ENCODE measurements at places on chromosomes 11 and 22.
A peak's percentile ranks its signal among the peaks of the same experiment; 100 is the strongest.

DNA sequence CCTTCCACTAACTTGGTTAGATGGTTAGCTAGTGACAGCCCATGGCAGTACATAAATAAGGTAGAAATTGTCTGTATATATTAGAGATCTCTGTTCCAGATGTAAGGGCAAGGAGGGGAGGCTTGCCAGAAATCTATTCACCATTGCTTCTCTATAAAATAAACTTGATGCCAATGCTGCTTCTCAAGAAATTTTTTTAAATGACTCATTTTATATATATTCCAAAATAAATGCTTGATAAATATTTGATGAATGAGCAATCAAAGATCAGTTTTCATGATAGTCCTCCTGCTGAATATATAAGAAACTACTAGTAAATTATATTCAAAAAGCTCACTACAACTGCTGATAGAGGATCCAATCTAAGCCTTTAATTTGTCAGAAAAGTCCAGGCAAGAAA lies 710.6 kb upstream of the CCDC179 start:
- DNase-seq, result no peak

GRCh38 chr11:8917157-8917825 lies 6.3 kb downstream of the AKIP1 start:
- no peak for DNase-seq

- no peak for DNase-seq
Measured at GRCh38 chr11:118283756-118284350, 19.8 kb upstream of the MPZL2 start.

DNA sequence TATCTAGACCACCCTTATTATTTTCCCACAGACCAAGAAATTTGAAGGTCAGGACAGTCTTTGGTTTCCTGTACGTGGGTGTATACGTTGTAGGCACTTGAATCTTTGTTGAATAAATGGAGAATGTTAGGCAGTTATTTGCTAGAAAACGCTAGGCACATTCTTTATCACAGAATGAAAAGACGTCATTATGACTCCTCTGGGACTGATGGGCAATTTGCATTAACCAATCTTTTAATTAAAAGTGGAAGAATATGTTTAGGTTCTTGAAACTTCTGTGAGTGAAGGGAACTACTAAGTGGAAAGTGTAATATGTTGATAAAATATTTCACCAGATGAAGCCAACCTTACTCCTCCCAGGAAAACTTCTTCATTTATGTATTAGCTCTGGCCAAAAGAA lies 5.7 kb downstream of the CAT start:
- DNase-seq, result no peak

DNA sequence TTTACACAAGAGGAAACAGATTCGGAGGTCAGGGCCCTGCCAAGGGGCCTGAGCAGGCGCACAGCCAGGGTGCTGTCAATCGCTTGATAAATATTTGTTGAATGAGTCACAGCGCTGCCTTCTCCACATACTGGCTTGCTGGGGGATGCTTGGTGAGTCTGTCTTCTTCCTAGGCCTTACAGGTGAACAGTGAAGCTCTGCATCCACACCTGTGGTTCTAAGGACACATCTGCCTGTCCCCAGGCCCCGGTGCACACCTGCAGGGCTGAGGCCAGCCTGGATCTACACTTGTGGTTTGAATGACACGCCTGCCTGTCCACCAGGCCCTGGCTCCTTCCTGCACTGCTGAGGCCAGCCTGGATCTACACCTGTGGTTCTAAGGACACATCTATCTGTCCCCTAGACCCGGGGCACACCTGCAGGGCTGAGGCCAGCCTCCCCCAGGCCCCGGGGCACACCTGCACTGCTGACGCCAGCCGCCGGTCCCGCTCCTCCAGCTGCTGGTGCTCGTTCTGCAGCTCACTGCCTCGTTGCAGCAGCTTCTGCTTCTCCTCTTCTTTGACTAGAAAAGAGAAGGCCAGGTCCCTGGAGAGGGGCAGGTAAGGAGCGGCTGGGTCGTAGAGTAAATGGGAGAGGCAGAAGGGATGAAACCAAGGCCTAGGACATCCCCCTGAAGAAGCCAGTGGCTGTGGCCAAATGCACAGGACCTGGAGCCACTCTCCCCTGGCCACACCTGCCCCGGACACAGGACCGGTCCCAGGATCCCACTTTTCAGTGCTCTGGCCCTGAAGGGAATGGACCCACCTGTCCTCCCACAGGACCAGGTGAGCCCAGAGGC lies 124.6 kb downstream of the PHF21B start:
- no peak for DNase-seq

DNA sequence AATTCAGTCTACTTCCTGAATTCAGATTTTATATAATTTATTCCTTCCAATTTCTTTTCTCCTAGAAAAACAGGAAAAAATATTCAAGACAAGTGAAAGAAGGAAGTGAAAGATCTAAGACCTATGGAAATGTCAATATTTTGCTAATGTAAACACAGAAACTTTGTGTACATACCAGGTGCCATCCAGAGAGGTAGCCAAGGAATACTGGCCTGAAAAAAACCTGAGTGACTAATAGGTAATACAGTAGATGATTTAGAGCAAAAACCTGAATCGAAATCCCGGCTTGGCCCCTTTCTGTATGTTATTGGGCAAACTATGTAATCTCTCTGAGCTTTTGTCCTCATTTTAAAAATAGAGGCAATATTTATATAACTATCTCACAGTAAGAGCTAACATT lies 59.2 kb upstream of the FSHB start:
- DNase-seq, result no peak

GRCh38 chr22:50218996-50219727 lies 18.4 kb downstream of the SELENOO start:
- DNase-seq, result no peak

- no peak for DNase-seq
Measured at GRCh38 chr11:68026391-68027105, 3.9 kb upstream of the NDUFS8 start.

- DNase-seq, result peak; percentile 18
Measured at GRCh38 chr11:134027671-134028070, 41.2 kb upstream of the JAM3 start.

- DNase-seq, result no peak
Measured at GRCh38 chr22:38699784-38700183, 959 bp downstream of the JOSD1 start.

GRCh38 chr11:127993788-127994187 lies 593.6 kb downstream of the ETS1 start:
- DNase-seq, result no peak

DNA sequence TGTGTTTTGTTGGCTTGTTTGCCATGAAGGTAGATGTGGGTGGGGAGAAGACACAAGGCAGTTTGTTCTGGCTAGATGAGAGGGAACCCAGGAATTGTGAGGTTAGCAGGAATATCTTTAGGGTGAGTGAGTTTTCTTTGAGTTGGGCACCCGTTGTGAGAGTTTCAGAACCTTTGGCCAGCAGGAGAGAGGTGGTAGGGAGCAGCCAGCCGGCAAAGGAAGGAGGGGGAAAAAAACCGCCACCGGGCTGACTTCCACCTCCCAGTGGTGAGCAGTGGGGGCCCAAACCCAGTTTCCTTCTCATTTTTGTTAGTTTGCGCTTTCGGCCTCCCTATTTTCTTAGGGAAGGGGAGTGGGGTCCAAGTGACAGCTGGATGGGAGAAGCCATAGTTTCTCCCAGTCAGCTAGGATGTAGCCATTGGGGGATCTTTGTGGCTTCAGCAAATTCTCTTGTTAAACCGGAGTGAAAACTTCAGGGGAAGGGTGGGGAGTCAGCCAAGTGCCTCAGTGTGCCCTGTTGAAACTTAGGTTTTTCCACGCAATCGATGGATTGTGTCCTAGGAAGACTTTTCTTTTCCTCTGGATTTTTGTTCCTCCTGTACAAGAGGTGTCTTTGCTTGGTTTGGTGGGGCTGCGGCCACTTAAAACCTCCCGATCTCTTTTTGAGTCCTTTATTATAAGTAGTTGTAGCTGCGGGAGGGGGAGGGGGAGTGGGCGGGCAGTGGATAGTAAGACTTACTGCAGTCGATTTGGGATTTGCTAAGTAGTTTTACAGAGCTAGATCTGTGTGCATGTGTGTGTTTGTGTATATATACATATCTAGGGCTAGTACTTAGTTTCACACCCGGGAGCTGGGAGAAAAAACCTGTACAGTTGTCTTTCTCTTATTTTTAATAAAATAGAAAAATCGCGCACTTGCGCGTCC lies 1.1 kb upstream of the GCAT start:
- no peak for DNase-seq

DNA sequence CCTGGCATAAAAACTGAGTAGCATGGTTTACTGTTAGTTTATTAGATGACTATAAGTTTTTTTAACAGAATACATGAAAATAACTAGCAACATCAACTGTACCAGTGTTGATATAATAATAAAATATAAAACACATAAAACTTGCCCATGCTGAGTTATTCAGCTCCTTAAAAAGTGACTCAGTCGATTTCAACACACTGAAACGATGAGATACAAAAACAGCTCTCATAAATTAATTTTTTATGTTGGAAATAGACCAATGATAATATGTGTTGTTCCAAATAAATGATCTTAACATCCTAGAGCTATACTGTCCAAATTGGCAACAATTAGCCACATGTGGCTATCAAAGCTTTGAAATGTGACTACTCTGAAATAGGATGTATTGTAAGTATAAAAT lies 15.9 kb downstream of the PDGFD start:
- DNase-seq, result no peak

DNA sequence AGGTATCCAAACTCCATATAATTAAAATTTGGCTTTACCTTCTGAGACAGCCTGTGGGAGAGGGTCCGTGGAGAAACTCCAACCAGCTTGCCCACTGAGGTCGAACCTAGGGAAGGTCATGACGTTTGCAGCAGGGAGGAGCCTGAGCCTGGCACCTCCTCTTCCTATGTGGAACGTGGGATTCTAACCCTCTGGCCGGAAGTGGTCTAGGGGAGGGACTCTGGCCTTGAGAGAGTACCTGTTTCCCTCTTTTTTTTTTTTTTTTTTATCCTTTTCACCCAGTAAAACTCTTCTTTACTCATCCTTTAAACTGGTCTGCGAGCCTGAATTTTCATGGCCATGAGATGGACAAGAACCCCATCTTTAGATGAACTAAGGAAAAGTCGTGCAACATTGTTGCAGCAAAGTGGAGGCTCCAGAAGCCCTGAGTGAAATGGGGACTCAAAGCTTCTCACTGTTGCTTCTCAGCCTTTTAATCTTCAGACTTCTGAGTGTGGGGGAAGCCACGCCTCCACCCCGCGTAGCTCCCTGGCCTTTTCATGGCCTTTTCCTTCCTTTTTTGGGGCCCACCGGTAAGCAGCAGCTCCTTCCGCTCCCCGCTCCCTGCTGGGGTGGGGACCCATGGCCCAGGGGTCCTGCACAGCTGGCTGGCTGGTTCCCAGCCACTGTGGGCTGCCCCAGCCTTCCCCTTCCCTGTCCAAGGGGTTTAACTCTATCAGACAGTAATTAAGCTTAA lies 1359.9 kb downstream of the LRRC4C start:
- no peak for DNase-seq

DNA sequence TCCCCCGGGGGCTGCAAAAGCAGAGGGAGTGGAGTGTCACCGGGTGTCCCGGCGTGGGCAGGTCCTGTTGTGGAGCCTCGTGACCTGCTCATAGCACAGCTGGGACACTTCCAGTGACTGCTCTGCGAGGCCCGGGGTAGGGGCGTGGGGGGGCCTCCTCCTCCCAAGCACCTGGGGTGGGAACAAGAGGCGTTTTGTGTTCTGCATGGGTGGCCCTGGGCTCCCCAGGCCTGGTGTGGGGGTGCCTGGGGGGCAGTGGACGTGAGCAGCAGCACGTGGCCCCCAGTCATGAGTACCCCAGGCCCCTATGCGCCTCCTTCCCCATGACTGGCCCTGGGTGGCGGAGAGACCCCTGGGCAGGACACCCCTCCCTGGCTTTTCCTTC lies 104.7 kb downstream of the KCNQ1 start:
- DNase-seq, result no peak

DNA sequence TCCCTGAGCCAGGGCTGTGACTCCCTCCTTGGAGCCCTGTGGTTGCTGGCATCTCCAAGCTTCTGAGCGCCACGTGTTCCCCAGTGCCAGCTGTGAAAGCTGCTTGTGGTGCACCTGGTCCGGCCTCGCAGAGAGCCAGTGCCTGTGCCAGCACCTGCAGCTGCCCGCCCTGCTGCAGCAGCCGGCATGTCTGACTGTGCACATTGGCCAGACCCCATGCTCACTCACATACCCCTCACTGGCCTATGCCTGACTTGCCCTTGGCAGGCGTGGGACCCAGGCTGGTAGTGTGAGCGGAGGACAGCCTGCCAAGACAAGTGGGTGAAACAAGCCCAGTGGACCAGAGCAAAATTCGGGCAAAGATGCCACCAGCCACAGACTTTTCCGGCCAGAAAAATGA lies 9.8 kb downstream of the MRPL48 start:
- no peak for DNase-seq

- DNase-seq, result no peak
Measured at GRCh38 chr11:34331736-34332135, 26.1 kb downstream of the ABTB2 start.

Measured in activated CD8-positive, alpha-beta memory T cell treated with anti-CD3 and anti-CD28 coated beads for 1 hour (primary cell).